ENCODE measurements at places on chromosomes 4 and X.

GRCh38 chr4:111362941-111363361 lies 740.1 kb upstream of the PITX2 start:
- no peak for DNase-seq

GRCh38 chr4:156237231-156237630 lies 283.6 kb upstream of the CTSO start:
- DNase-seq: no peak

GRCh38 chr4:1211891-1212545 lies 36.9 kb downstream of the CTBP1 start:
- DNase-seq: no peak

- DNase-seq: no peak
Observed at GRCh38 chr4:78024085-78024484, 33.0 kb upstream of the FRAS1 start.

GRCh38 chr4:154417373-154417673 lies 74.3 kb downstream of the DCHS2 start:
- no peak for DNase-seq

GRCh38 chr4:132076829-132077228 lies 1072.3 kb upstream of the PCDH10 start:
- DNase-seq: no peak

GRCh38 chr4:173202395-173202794 lies 33.8 kb downstream of the GALNT7 start:
- no peak for DNase-seq

- DNase-seq: peak; percentile 86
Observed at GRCh38 chrX:40996886-40997530, 88.2 kb upstream of the USP9X start.
